ENCODE measurements at places on chromosomes 6 and 20.

GRCh38 chr6:14642842-14643241 lies 525.3 kb downstream of the CD83 start:
- DNase-seq: no peak

DNA sequence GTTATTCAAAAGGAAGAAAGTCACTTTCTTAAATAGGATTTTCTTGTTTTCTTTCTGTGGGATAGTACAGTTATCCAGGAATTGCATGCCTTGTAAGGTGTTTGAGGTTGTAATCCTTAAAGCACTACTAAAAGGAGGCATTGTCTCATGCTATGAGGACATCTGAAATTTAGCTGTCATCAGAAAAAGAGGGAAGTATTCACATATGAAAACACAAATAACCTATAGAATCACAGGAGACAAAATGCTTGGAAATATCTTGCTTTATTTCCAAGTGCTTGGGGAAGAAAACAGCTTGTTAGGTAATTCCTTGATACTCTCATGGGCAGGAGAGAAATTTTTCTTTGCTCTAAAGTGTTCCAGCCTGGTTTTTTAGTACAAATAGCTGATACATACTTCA lies 40.1 kb downstream of the HECA start:
- DNase-seq: no peak

GRCh38 chr6:117227245-117227962 lies 38.0 kb upstream of the VGLL2 start:
- DNase-seq: no peak

- no peak for DNase-seq
Observed at GRCh38 chr6:156933201-156934068, 156.3 kb downstream of the ARID1B start.

- DNase-seq: no peak
Observed at GRCh38 chr20:39800548-39800947, 838.4 kb downstream of the DHX35 start.

DNA sequence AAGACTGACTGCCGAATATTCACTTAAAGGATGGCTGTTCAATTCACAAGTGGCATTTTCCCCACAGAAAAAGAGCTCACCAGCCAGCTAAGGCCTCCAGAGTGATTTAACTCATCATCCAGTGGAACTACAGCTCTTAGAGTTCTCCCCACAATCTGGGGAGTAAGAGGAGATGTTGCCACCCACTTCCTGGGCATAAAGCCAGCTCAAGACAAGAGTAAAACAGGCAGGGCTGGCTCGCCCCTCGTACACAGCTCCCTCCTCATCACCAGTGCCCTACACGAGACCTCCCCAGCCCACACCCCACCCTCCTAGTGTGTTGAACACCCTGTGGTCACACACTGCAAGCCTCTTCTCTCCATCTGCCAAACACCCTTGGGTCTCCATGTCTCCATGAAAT lies 47.2 kb upstream of the IPCEF1 start:
- no peak for DNase-seq

DNA sequence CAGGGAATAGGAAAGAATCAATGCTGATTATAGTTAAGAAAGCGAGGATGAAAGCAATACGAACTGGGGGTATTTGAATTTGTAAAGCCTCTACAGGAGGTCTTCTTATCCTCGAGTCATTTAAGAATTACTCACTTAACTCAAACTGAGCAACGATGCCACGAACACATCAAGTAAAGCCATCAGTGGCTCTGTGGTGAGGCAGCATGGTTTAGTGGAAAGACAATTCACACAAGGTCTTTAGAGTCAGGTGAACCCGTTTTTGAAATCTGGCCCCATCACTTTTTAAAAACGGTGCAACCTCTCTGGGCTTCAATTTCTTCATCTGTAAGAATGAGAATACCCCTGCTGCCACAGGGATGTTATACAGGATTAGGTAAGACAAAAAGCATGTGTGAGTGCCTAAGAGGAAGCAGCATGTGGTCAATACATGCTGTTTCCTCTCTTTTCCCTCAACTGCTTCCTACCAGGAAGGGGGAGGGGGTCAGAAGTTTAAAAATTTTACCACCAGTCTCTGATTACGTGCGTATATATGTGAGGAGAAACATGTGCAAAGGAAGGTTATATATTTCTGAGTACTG lies 162.0 kb downstream of the BTBD9 start:
- no peak for DNase-seq

DNA sequence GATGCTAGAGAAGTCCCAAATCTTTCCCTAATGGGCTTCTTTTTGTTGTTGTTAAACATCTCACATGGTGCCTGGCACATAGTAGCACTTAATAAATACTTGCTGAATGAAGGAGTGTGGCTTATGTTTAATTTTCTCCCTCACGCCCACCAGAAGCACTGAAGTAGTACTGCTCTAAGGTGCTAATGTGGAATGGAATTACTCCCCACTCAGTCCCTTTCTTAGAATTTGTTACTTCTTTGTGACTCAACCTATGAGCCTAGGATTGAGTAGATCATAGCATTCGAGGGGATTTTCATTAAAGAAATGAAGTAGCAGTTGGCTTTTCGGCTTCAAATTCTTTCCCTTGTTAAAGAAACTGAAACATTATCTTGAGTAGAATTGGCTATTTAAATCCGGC lies 192.8 kb downstream of the CLIC5 start:
- DNase-seq: no peak

DNA sequence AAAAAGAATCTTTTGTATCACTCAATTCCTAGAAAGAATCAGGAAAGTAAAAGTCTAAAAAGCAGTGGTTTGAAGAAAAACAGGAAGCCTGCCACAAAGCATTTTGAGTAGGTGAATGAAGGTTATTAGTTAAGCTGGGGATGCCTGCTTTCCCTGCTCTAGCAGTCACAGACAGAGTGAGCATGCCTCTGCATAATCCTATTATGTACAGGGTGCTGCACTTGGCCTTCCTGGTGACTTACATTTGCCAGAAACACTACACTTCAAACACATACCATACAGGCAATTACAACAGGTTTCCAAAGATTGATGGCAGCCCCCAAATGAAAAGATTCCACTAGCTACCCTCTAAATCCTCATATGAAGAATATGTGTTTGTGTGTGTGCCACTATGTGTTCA lies 130.8 kb downstream of the TPBG start:
- DNase-seq: no peak

- DNase-seq: no peak
Observed at GRCh38 chr20:23147964-23148730, 62.0 kb upstream of the CD93 start.

DNA sequence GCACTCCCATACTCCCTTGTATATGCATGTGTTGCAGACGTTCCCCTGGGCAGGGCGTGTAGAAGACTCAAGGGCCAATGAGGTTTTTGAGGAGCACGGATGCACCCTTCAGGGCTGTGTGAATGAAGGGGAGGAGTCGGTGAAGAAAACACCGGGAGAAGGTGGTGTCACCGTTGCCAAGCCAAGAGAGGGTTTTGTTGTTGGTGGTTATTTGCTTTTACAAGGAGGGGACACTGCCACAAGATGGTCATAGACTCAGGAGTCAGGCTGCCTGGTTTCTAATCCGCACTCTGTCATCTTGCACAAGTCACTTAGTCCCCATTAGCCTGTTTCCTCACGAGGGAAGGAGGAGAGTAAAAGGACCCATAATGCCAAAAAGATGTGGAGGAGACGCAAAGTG lies 124.0 kb downstream of the PXDC1 start:
- no peak for DNase-seq

DNA sequence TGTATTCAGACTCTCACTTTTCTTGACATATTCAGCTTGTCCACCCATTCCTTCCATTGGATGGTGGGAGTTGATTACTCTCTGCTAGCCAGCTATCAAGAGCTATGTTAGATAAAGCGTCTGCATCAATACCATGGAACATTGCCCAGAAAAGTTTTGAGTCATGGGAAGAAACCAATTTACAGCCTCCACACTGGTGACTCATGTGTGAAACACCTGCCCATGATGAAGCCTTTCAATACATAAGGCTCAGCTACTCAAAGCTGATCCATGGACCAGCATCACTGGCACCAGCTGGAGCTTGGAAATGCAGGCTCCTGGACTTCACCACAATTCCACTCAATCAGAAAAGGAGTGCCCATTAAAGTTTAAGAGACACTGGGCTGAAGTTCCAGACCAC lies 16.1 kb downstream of the PLA2G7 start:
- DNase-seq: no peak

DNA sequence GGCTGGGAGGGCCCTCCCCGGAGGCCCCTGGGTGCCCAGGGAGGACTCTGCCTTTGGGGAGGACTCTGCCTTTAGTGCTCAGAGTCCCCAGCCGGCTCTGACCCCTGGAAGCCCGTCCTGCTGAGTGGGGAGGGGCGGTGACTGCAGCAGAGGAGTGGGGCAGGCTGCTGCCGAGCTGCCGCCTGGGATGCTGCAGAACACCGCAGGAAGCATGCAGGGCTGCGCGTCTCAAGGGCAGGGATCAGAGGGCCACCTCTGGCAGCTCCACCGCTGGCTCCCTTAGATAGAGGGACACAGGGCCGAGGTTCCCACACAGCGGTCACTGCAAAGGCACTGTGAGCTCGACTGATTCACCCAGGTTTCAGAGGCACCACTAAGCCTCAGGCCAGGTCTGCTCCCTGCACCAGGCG lies 82.2 kb upstream of the GATA5 start:
- DNase-seq: no peak

DNA sequence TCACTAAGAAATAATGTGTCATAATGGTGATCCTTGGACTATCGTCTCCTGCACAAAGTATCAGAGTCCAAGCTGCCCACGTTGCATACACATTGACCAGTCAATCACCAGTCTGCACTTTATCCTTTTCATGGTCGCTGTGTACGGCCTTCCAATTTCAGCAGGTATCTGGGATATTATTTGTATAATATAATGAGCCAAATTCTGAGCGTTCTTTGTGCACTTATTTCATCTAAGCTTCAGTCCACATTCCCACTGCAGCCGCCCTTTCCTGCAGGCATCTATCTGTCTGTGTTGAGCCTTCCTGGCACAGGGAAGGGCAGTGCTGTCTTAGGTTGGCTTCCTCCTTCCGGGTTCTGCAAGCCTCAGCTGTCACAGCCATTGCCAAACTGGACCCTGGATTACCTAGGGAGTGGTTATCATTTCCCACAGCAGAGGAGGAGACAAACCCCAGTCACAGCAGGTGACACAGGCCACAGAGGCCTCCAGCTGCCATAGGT lies 174.3 kb downstream of the TTLL2 start:
- no peak for DNase-seq

DNA sequence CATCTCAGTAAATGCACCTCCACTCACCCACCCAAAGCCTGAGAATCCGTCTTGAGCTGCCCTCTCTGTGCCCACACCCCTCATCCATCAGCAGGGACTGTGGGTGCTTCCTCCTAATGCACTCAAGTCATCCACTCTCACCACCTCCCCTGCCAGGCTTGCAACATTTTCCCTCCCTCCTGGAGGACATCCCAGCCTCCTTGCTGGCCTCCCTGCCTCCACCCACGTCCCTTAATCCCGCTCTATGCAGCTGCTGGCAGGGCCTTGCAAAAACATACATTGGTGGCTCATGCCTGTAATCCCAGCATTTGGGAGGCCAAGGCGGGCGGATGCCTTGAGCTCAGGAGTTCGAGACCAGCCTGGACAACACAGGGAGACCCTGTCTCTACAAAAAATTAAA lies 15.6 kb upstream of the SRC start:
- no peak for DNase-seq

GRCh38 chr6:120700001-120700400 lies 634.3 kb downstream of the TBC1D32 start:
- DNase-seq: no peak

- no peak for DNase-seq
Observed at GRCh38 chr6:12733876-12734275, 17.3 kb downstream of the PHACTR1 start.

DNA sequence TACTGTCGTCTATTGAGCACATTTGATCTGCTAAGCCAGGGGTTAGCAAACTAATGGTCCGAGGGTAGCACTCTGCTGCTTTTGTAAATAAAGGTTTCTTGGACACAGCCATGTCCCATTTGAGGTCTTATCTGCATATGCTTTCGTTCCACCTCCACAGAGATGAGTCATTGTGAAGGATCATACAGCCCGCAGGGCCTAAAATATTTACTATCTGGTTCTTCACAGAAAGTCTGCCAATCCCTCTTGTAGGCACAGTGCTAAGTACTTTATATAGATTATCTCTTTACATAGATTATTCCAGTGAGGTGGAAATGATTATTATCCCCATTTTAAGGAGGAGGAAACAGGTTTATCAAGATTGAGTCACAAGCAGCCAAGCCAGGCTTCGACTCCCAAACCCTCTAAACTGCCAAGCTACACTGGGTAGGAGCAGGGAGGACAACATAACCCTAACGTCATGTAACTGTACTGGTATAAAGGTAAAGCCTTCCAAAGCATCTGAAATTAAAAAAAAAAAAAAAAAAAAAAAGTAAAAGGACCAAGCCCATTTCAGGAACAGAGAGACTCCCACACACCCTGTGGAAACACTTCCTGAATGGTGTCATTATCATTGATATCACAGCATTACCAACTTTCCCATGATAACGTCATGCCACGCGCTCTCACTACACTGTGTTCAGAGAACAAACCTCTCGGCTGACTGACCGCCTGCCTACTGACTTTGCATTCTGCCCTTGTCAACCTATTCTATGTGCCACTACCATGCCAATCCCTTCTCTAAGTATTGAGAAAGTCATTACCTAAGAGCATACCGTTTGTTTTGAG lies 101.0 kb downstream of the KIF16B start:
- no peak for DNase-seq

GRCh38 chr6:82144852-82145340 lies 102.6 kb downstream of the IBTK start:
- DNase-seq: no peak

Data from amygdala (tissue), 56 donors.